ENCODE measurements at places on chromosomes 2 and 18. TPM values are rescaled to one million over a fixed set of nuclear protein-coding genes. Genes with fewer than 3 reads are reported as not detected.

The MC2R gene
- total RNA-seq, result not detected

The COPS8 gene
- total RNA-seq, result 98.7 TPM

The TOGARAM2 gene
- 0.73 TPM for total RNA-seq

The SIX2 gene
- not detected for total RNA-seq

The PTCD3 gene
- 61.9 TPM for total RNA-seq

The FASTKD2 gene
- total RNA-seq, result 36.7 TPM

The LINC00305 gene
- total RNA-seq, result not detected

The SCN2A gene
- total RNA-seq, result 21.8 TPM

DNA sequence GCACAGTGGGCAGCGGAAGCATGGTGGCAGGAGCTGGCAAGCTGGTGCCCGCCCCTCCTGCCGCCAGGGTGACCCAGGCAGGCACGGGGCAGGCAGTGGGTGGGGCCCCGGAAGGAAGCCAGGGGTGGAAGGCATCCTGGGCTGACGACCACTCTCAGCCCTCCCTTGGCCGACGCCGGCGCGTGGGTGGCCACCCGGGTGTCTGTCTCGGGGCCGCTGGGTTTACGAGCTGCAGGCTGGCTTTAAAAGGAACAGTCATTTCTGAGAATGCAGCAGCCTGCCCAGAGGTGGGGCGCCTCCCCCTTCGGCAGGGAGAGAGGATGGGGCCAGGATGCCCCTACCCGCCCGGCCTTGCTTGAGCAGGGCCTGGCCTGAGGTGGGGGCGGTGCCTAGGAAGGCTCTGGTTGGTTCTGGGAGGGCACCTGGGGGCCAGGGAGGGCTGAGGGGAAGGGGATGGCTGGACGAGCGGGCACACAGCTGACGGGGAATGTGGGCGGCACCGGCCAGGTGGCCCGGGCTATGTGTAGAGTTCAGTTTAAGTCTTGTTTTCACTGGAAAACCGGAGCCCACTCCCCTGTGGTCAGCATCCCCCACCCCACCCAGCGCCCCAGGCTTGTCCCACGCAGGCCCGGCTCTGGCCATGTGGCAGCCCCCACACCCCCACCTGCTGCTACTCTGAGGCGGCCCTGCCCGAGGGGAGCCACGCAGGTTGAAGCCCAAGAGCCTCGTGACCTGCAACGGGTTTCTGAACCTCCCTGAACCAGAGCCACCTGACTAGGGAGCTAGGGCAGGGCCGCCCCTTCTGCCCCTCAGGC, 6.3 kb downstream of the BOK start:
- ATAC-seq, result peak; percentile 7

DNA sequence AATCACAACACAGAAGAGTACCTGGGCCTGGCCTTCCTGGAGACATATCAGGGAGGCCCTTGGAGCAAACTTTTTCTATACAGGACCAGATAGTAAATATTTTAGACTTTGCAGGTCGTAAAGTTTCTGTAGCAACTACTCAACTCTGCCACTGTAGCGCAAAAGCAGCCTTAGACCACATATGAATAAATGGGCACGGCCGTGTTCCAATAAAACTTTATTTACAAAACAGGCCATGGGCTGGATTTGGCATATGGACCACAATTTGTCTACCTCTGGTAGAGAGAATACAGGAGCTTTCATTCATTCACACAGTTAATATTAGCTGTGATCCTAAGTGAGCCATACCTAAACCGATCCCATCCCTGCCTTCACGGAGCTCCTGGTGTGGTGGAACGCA, 98.6 kb upstream of the CAB39 start:
- no peak for ATAC-seq

DNA sequence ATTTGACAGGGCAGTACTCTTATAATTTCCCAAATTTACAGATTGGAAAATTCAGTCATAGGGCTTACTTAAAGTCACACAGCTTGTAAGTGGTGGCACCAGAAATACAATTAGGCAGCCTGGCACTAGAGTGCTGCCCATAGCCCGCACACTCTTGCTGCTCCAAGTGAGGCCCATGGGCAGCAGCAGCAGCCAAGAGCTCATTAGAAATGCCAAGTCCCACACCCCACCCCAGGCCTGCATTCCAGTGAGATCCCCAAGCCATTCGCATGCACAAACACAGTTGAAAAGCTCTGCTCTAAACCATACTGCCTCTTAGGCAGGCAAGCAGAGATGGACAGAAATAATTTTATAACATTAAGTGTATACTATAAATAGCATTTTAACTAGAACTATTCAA, 379.3 kb upstream of the PKDCC start:
- no peak for ATAC-seq

DNA sequence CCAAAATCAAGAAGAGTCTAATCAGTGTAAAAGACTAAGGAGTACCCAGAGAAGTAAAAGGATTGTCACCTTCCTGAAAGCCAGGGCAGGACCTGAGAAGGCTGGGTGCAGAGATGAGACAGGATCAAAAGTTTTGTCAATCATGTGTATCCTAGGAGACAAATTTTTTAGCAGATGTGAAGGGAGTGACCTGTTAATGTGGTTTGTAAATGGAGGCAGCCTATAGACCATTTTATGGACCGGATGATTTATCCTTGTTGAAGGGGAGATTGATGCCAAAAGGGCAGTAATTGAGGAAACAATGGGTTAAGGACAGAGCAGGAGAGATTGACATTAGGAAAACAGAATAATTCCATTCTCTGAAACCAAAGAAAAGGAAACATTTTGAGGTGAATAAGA, 813 bp downstream of the NDC80 start:
- ATAC-seq, result peak; percentile 2

GRCh38 chr18:581096-581495, 916 bp downstream of the CETN1 start:
- ATAC-seq, result no peak

DNA sequence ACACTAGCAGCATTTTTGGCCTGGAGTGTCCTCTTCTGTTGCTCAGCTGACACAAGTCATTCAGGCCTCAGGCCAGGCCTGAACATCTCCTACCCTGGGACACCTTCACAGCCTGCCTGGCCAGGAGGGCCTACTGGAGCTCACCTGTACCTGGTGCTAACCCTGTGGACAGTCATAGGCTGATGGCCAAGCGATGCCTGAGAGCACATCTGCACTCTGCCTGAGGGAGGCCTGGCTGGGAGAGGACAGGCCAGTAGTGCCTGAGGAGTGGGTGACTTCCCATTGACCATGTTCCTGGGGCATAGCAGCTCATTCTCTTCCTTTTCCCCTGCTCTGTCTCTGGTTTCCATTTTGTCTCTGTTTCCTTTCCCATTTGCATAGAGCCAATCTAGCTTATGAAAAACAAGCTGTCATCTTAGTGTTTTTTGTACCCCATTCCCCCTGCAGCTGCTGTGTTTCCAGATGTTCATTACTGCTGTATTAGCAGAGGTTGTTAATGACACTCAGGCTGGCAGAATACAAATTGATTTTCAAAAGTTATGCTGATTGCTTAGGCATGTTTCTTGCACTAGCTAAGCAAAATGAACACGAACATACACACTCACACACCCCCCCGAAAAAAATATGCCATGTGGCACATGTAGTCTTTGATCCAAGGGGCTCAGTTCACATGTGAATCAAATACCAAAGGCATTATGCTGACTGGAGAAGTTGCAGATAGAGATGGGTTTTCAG, 149.7 kb upstream of the HS6ST1 start:
- no peak for ATAC-seq

All from motor neuron (in vitro differentiated cells).